DMS79 (cell line): ENCODE measurements at places on chromosomes 2 and 18.

DNA sequence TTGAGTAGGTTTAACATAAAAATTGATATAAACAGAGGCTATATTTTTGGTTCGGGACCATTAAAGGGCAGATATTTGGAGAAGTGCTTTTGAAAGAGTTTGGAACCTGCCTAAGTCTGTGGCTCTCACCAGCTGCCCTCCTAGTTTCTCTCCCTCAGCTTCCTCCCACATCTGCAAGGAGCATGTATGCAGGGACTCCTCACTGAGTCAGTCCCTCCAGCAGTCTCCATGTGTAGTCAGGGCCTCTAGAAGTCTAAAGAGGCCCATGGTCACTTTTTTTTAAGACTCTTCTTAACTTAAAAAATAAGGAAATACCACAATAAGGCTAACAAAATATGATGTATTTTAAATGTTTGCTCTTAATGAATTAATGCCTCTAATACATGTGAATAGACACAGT lies 220.0 kb upstream of the TANK start:
- DNase-seq: no peak

GRCh38 chr2:185633621-185634020 lies 105.0 kb upstream of the FSIP2 start:
- no peak for DNase-seq

DNA sequence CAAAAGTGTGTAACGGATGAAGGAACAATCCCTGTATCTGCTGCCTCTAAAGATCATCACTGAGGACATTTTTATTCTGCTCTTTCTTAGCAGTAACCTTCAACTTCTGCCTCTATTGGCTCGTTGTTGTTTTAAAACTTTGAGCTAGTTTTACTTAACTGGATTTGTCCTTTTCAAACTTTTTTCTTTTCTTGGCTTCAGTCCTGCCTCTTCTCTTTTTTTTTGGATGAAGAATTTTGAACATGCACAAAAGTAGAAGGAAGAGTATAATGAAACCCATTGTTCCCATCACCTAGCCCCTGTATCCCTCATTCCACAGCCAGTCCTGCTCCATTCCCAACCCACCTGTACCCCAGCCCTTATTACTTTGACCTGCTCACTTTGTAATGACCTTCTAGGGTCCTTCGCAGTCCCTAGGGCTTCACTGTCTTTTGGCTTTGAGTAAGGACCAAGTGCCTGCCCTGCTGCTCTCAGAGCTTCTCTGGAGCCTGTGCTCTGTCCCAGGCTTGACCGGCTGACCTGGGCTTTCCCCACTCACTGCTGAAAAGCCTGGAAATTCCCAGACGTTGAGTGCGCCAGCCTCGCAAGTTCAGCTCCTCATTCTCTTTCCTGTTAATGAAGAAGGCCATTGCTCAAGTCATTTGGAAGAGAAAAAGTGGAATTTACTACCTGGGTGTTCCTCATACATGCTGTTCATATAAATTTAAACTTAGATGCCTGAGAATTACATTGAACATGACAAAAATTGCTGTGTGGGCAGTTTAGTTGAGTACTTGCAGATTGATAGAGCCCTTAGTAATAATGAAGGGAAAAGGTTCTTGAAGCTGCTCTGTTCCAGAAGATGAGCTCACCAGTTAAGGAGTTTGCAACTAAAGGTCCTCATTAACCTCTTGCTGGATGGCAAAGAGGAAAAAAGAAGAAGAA lies 149.3 kb upstream of the ALPP start:
- DNase-seq: no peak

GRCh38 chr2:241560883-241561474 lies 2.4 kb downstream of the BOK start:
- DNase-seq: no peak

DNA sequence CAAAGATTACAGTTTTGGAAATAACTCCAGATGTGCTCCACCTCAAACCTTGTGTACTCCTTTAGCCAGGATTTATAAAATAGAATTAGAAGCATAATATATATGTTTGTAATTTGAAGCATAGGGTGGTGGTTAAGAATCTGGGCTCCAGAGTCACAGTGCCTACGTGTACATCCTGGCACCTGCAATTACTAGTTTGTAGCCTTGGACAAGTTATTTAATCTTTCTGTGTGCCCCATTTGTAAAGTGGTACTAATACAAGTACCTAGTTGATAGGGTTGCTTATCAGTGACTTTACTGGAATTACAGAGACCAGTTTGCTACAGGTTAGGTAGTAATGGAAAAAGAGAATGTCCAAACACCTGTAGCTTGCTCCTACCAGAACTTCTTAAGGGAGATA lies 28.6 kb downstream of the EML4 start:
- no peak for DNase-seq

GRCh38 chr2:57965219-57965618 lies 81.4 kb upstream of the VRK2 start:
- no peak for DNase-seq

- DNase-seq: no peak
Observed at GRCh38 chr2:66438891-66439811, 4.2 kb downstream of the MEIS1 start.

DNA sequence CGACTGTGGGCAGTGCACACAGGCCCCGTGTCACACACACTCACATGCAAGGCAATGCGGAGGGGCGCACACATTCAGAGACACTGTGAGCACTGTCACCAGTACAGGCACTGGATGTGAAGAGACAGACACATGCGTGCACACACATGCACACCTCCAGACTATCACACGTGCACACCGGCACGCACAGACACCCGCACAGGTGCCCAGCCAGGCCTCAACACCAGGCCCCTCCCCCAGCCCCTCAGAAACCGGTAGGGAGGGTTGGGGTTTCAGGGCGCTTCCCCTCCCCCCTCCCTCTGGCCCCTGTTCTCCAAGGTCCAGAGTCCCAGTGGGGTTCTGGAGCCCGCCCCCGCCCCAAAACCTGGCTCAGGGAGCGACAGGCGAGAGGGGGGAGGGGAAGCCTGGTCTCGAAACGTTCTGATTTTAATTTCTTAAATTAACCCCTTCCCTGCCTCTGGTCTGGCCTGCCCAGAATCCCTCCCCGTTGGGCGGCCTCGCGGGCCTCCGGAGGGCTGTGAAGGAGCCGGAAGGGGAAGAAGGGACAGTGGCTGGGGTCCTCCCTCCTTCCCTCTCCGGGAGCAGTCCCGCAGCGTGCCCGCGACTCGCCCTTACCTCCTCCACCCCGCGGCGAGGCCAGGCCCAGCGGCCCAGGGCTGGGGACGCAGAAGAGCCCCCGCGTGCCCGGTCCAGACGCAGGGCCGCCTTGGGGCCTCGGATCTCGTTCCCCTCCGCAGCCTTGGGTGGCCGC lies 558 bp downstream of the FBXO41 start:
- no peak for DNase-seq
